PC-9 (cell line): ENCODE measurements at places on chromosomes 1 and 21.

- no peak for DNase-seq
Observed at GRCh38 chr1:60000625-60001024, 72.9 kb downstream of the C1orf87 start.

DNA sequence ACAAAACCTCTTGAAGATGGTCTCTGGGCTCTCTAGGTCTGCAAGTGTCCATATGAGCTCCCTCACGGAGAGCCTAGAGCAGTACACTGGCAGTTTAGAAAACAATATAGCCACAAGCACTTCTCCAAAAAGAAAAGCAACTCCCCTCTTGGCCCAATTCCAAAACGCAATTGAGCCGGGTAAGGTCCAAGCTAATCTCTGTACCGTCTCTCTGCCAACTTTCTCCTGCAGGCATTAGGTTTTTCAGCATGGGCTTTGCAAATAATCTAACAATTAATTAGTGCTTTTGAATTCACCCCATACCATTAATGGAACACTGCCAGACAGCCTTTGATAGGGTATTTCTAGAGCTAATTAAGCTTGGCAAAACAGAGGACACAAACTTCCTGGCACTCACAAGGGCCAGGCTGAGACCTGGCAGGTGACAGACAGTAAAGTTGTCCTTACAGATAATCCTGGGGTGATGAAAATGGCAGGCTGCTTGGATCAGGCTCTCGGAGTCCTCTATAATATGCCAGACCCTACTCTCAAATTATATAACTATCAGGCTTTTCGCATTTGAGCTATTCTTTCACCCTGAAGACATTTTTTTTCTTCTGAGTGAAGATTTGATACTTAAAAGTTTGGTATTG is 39.8 kb downstream of the TGFBR3 start:
- DNase-seq: no peak

DNA sequence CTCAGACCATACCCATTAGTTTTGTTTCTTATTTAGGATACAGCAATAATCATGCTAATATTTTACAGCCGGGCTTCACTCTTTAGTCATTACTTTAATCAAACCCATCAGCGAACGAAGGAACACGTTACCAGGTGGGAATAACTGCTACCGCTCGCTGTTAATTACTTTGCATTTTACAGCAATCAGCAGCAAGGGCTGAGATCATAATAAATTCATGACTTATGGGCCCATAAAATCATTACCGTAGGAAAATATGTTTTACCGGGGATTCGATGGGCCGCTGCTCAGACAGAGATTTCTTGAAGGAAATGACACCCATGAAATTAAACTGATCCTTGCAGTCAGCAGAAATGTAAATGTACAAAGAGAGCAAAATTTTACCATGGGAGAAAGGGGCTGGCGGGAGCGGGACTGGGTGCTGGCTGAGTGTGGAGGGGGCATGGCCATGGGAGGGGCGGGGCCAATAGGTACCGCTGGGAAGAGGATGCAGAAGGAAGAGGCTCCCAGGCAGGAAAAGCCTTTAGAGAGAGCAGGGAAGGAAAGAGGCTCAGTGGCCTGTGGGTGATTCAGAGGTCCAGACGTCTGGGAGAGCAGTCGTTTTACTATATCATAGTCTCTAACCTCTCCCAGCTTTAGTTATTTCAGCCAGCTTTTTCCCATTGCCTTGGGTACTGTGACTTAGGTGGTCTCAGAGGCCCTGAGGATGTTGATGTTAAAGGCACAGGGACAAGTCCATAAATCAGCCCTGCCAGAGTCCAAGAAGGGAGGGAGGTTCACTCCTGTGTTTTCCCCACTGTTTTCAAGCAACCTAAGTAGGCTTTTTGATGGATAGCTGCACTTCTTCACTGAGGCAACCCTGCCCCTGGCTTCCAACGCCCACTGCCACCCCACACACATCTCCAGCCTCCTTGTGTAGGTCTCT is 258.9 kb downstream of the SEC16B start:
- DNase-seq: no peak

GRCh38 chr1:81585371-81585770 is 215.4 kb upstream of the ADGRL2 start:
- no peak for DNase-seq

DNA sequence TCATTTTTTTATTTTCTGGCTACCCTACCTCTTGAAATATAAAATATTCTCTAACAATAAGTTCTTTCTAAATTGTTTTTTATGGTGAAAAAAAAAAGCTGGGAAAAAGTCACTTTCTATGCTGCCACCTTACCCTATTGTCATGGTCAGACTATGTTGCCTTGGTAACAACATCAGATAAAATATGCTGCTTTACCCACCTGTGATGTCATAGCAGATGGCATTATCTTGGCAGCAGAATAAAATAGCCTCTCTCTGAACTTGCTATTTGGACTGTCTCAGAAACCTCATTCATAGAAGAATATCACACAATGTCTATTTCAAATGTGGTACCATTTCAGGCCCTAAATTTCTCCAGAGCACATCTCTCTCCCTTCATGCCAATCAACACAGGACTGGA is 69.6 kb upstream of the SGIP1 start:
- no peak for DNase-seq

DNA sequence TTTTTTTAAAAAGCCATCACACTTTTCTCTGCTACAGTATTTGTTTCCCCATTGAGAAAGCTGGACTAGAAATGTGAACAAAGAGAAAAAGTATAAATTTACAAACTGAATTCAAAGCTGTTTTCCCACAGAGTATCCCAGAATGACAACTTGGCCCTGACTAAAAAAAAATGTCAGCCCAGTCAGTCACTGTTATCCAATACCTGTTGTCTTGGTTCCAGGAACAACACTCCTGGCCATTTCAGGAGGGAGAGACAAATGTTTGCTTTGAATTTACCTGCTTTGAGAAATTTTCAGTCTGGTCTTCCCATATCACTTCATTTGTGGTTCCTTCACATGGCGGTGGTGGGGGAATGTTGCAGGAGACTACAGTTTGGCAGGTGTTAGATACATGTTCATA is 46.2 kb downstream of the COLGALT2 start:
- DNase-seq: no peak

GRCh38 chr1:224503161-224504118 is 68.8 kb upstream of the WDR26 start:
- peak; percentile 94 for DNase-seq
